Fibroblast of lung (primary cell): ENCODE measurements at places on chromosomes 7 and 10.

- DNase-seq, result no peak
Measured at GRCh38 chr10:63209705-63210104, 76.6 kb downstream of the NRBF2 start.

DNA sequence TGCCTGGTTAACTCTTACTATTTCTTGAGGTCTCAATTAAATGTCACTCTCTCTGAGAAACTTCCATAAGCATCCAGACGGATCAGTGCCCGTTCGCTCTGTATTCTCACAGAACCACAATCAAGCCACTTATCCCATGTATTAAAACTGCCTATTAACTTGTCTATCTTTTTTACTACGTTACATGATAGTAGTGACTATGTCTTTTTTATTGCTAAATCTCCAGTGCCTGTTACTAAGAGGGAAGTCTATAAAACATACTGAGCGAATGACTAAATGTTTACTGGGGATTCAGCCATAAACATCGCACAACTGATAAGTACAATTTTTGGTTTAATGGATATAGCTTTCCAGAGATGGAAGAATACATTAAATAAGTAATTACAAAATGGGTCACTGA, 399.9 kb downstream of the NXPH1 start:
- no peak for DNase-seq

DNA sequence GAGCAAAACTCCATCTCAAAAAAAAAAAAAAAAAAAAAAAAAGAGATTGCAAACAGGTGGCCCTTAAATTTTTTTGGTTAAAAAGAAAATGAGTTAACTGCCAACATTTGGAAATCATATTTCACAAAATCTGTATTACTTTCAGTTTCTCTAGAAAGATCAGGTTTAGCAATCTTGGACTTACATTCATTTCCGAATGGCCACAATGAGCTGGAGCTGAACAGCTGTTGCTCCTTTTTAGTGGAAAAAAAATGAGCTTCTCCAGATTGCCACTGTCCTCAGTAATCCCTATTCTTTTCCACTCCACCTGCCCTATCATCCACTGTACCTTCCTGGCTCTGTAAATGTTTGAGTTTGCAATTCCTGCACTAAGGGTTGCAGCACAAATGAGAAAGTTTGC, 43.6 kb downstream of the RAB11FIP2 start:
- no peak for DNase-seq

GRCh38 chr7:102286237-102287110, at the start of gene SH2B2:
Gene SH2B2, plus strand, starts transcription at chr7:102286868. Its CDS starts 13,683 bp downstream, at chr7:102300551.
- peak; percentile 60 for DNase-seq

DNA sequence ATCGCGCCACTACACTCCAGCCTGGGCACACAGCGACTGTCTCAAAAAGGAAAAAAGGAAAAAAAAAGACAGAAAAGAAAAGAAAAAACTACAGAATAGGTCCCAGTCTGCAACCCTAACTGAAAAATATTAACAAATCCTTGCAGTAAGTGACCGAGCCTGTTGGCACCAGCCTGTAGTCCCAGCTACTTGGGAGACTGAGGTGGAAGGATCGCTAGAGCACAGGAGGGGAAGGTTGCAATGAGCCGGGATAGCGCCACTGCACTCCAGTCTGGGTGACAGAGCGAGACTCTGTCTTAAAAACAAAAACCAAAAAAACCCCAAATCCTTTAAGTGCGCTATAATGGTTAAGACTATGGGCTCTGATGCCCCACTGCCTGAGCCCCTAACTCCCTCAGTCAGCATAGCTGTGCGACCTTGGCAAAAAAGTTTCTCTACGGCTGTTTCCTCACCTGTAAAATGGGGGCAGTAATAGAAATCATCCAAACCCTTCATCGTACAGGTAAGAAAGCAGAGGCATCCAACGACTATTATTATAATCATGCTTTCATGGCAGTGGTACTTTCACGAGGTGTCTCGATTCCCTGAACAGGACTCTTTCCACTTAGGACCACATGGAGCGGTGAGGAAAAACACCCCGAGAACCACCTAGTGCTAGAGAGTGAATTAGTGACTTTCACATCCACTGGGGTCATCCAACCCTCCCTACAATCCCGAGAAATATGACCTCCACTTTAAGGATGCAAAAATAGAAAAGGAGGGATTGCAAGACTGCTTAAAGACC, 755 bp downstream of the TOMM7 start:
- DNase-seq, result no peak

DNA sequence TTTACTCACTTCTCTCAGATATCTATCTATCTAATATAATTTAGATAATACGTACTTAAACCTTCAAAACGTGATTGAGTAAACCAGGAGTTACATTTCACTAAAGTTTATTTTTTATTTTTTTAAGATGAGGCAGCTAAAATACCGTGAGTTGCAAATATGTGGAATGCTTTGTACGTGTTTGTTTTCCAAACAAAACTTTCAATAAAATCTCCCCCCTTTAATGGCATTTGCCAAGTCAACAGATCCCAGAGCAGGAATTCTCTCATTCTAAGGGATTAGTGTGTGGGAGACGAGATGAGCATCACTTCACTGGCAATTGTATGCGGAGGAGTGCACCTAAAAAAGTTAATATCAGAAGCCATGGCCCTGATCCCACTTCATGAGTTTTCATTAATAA, 53.7 kb upstream of the MAGI2 start:
- no peak for DNase-seq

- DNase-seq, result no peak
Measured at GRCh38 chr10:71243756-71244395, 31.5 kb downstream of the UNC5B start.

- DNase-seq, result peak; percentile 57
Measured at GRCh38 chr7:33904681-33905388, 504 bp upstream of the BMPER start.

- DNase-seq, result no peak
Measured at GRCh38 chr7:43952028-43952427, 25.8 kb downstream of the UBE2D4 start.

DNA sequence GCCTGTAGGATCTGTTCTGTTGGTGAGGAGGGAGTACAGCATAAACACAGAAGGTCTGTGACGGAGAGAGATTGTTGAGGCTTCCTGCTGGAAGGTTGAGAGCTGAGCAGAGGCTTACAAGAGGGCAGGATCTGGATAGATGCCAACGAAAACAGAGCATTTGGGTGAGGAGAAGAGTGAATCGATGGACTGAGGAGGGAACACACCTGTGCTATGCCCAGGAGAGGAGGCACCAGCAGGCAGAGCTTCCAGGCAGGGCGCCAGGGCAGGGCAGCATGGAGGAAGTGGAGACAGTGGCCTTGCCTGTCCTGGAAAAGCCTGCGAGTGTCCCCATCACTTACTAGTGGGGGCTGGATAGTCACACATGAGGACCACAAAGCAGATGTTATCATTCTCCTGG, 282.9 kb downstream of the PAXIP1 start:
- DNase-seq, result no peak

DNA sequence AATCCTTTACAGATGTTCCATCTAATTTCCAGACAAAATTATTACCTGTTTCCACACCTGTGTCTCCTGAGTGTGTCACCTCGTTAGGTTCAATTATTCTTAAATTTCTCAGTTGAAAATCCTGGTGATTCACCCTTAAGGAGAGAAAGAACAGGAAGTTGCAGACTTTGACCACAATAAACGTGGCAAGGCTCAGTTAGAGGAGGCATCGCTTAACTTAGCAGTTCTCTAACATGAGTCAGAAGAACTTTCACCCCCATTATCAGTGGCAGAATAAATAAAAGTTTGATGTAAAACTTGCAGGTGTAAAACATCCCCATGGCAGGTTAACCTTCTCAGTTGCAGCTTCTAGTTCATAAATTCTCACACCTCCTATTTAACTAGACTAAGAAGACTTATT, 8.3 kb downstream of the XPNPEP1 start:
- DNase-seq, result peak; percentile 97

DNA sequence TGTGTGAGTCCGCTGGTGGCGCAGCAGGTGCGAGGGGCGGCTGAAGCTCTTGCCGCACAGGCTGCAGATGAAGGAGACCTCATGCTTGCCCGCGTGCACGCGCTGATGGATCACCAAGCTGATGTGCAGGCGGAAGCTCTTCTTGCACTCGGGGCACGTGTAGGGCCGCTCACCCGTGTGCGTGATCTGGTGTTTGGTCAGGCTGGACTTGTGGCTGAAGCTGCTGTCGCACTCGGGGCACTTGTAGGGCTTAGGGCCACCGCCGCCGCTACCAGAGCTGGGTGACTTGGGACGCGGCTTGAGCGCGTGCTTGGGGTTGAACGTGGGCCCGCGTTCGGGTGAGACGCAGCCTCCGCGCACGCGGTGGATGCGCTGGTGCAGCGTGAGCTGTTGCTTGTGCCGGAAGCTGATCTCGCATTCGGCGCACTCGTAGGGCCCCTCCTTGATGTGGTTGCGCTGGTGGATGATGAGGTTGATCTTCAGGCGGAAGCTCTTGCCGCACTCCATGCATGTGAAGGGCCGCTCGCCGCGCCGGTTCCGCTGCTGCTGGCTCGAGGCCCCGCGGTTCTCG, 28.7 kb downstream of the ZNF777 start:
- DNase-seq, result no peak

DNA sequence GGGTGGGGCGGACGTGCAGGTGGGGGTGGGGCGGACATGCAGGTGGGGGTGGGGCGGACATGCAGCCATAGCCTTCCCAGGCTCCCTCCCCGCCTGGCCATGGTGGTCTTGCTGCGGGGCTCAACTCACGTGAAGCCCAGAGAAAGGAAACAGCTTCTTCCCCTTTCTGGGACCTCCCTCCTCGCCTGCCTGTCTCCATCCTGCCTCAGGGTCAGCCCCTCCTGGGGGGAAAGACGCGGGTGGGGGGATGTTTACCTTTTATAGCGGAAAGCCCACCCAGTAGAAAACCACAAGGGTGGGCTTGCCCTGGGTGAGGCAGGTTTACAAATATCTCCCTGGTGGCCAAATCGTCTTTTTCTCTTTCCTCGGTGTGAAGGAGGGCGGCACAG, 520.0 kb downstream of the GLRX3 start:
- DNase-seq, result no peak

DNA sequence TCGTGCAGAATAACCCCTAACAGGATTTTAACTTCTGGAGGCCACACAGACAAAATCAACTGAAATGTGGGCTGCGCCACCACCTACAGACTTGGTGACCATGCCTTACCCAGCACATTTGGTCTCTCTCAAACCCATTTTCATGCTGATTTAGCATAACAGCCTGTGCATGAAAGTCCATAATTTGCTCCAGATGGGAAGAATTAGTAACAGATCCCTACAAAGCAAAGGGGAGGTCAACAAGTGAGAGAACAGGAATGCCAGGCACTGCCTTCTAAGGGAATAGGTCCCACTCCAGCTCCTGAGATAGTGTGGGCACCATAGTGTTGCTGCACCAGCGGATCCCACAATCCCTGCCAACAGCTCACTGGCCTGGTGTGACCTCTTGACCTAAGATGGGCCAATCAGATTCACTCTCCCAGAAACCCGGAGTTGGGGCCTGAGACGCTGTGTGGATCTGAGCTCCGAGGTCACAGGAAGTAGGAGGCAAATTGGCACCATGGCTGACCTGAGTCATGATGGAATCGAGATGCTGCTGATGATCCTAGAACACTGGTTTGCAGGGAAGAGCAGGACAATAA, 32.4 kb downstream of the SLIT1 start:
- no peak for DNase-seq

GRCh38 chr7:82444220-82444909, 788 bp upstream of the CACNA2D1 start:
- DNase-seq, result no peak

DNA sequence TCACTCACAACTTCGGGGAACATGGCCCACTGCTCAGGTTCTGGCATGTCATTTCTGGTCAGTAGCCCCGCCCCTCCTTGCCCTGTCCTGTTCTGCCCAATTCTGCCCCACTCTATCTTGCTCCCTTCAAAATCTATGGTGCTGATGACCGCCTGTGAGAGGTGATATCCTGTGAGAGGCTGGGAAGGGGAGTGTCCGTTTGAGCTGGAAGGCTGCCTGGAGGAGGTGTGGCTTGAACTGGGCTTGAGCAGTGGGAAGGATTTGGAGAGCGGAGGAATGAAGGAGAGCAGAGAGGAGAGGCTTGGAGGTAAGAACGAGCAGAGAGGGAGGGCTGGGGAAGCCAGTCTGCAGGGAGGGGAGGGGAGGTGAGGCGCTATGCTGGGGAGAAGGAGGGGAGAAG, 145.3 kb downstream of the RPS24 start:
- peak; percentile 45 for DNase-seq

DNA sequence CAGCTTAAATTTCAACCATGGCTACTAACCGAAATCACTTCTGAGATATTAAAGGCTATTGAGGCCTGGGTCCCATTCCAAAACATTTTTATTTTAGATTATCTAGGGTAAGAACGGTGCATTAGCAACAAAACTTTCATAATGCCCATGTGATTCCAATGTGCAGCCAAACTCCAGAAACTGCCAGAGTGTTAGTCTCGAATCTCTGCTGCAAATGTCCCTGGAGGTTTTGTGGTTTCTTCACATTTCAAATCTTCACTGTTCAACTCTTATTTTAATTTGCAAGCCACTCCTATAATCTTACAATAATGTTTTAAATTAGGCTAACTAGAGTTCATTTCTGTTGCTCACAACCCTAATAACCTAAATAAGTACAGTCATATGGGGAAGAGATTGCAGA, 357.0 kb downstream of the PHF14 start:
- no peak for DNase-seq

DNA sequence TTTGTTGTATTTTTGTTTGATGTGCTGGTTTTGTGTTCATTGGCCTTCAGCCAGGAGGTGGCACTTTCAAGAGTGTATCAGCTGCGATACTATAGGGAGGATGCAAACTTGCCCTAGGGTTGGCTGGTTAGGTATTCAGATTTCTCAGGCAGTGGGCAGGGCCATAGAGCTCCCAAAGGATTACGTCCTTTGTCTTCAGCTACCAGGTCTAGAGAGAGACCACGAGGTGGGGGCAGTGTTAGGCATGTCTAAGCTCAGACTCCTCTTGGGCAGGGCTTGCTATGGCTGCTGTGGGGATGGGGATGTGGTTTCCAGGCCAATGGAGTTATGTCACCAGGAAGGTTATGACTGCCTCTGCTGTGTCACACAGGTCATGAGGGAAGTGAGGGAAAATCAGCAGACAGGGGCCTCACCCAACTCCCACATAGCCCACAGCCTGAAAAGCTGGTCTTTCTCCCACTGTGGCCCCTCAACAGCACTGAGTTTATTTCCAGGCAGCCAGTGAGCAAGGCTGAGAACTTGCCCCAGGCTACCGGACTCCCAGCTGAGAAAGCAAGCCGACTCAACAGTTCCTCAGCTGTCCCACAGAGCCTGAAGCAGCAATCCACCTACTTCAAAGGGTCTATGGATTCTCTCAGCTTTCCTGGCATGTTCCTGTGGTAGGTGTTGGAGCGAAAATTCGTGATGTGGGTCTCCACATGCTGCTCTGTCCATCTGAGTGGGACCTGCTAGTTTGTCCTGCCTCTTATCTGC, 227.4 kb upstream of the COBL start:
- DNase-seq, result no peak
